Stimulated activated CD8-positive, alpha-beta memory T cell treated with anti-CD3 and anti-CD28 coated beads, Interleukin-4, amount 100 ng/mL, for 4 hours (primary cell): ENCODE measurements at places on chromosomes 1 and 21.

- DNase-seq = no peak
Observed at GRCh38 chr1:63612564-63612963, 19.4 kb downstream of the PGM1 start.

- no peak for DNase-seq
Observed at GRCh38 chr1:55311057-55311641, 96.0 kb upstream of the USP24 start.

GRCh38 chr1:42962641-42963377 is 4.1 kb upstream of the SLC2A1 start:
- no peak for DNase-seq

GRCh38 chr1:201264072-201264471 is 19.2 kb upstream of the PKP1 start:
- no peak for DNase-seq

- no peak for DNase-seq
Observed at GRCh38 chr1:115647507-115647906, 5.7 kb downstream of the VANGL1 start.

- no peak for DNase-seq
Observed at GRCh38 chr1:151953409-151954094, 40.1 kb downstream of the S100A10 start.

- no peak for DNase-seq
Observed at GRCh38 chr1:168636642-168637111, 60.3 kb downstream of the XCL1 start.

DNA sequence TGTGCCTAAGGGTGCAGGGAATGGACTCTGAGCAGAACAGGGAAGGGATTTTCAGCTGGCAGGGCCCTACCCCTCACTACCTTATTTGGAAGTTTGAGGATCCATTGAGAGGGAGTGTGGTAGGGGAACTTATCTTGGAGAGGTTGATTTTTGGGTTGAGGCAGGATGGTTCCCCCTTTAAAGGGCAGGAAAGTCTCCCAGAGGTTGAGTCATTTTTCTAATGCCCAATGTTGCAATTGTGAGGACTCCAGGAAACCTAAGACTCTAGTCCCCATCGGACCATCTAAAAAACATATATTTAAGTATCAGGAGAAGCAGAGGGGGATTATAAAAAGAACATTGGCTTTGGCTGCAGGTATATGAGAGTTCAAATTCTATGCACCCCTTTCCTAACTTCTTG is 47.3 kb downstream of the SAMD13 start:
- no peak for DNase-seq
